ENCODE measurements at places on chromosomes 7 and 10.
A peak's percentile ranks its signal among the peaks of the same experiment; 100 is the strongest.

DNA sequence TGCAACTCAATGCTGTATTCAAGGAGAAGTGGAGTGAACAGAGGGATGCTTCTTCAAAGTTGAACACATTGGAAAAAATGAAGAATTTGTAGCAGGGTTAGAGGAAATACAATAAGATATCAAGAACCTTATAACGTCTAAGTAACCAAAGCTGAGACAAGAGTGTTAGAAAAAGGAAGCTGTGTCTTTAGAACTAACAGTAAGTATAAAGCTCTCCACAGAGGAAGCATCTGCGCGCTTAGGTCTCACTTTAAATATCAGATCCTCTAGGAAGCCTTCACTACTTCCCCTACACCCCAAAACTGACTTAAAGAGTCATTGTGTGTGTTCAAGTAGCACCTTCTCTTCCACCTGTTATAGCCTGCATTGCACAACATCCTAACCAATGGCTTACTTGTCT is 43.0 kb downstream of the CH25H start:
- DNase-seq, result no peak

- no peak for DNase-seq
These were observed 13.5 kb downstream of the ATP6V0E2 start for GRCh38 chr7:149887311-149887710.

- DNase-seq, result no peak
These were observed 235.9 kb downstream of the KCNMA1 start for GRCh38 chr10:77401683-77402082.

DNA sequence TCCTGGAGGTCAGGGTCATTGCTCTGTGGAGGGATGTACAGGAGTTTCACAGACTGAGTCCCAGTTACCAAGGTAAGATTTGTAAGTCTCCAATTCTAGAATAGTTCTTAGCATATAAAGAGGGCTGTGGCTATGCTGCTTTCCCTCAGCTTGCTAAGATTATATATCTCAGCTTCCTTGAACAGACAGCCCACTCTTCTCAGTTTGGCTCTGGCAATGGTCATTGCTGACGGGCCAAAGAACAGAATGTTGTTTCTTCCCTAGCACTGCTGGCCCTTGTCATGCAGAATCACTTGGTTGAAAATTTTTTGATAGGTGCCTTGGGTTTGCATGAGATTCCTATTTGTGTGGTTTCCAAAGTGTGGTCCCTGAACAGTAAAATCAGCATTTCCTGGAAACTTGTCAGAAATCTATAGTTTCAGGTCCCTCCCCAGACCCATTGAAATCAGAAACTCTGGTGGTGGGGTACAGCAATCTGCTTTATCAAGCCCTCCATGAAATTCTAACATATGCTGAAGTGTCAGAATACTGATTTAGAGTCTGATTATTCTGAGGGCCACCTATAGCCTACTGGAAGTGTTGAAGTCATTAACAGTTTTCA is 38.2 kb downstream of the NRBF2 start:
- DNase-seq, result no peak

DNA sequence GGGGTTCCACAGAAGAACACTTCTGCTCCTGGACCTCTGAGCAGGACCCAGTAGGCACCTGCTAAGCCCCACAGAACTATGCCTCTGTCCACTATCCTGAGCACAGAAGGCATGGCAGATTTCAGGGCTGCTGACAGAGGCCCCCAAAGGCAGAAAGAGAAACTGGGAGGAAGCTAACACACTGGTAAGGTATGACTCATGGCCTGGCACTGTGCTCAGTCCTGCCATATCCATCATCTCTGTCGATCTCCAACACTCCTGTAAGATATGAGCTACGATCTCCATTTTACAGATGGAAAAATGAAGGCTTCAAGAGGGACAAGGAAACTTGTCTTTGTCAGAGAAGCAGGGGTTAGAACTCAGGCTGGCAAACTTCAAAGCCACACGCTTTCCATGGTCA is 62.2 kb downstream of the GRID1 start:
- no peak for DNase-seq

GRCh38 chr7:120732256-120732655 is 125.7 kb downstream of the TSPAN12 start:
- no peak for DNase-seq

GRCh38 chr10:26696786-26697162 is 727 bp upstream of the PDSS1 start:
- DNase-seq, result no peak

GRCh38 chr10:78215645-78216044 is 182.0 kb downstream of the RPS24 start:
- DNase-seq, result no peak

GRCh38 chr10:75205908-75206307 is 4.7 kb upstream of the VDAC2 start:
- DNase-seq, result no peak

GRCh38 chr7:135519233-135519688 is 9.4 kb upstream of the CNOT4 start:
- DNase-seq, result no peak

DNA sequence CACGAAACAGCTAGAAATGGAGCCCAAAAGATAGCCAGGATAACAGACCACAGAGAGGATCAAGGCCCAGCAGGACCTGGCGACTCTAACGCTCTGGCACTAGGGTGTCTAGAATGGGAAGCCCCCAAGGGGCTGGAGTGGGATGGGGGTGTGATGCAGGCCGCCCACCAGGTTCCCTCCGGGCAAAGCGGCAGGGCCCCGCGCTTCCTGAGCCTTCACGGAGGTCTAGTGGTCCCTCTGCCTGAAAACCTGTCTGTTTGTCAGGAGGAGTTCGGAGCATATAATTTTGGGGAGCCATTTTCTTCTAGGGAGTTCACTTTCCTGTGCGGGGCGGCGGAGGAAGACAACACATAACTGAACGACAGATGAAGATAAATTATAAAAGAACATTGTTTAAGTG is 48.2 kb upstream of the FXYD4 start:
- DNase-seq, result no peak

DNA sequence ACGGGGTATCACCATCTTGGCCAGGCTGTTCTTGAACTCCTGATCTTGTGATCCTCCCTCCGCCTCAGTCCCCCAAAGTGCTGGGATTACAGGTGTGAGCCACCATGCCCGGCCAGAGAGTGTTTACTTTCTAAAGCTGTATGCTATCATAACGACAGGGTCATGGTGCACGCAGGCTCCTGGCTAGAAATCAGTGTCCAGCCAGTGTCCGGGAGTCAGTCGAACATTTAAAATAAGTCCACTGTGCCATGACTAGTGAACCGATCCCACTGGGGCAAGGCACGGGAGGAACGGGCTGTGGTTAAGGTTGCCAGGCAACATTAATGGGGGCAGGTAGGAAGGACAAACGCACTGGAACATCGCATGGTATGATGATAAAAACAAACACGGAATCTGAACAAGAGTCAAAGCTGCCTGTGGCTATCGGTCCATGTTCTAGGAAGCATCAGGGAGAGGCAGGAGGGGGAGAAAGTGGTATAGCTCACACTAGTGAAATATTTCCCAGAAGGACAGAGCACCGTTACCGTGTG is 89.0 kb upstream of the SEPHS1 start:
- DNase-seq, result no peak

GRCh38 chr10:100624298-100624697 is 88.6 kb downstream of the HIF1AN start:
- DNase-seq, result no peak

DNA sequence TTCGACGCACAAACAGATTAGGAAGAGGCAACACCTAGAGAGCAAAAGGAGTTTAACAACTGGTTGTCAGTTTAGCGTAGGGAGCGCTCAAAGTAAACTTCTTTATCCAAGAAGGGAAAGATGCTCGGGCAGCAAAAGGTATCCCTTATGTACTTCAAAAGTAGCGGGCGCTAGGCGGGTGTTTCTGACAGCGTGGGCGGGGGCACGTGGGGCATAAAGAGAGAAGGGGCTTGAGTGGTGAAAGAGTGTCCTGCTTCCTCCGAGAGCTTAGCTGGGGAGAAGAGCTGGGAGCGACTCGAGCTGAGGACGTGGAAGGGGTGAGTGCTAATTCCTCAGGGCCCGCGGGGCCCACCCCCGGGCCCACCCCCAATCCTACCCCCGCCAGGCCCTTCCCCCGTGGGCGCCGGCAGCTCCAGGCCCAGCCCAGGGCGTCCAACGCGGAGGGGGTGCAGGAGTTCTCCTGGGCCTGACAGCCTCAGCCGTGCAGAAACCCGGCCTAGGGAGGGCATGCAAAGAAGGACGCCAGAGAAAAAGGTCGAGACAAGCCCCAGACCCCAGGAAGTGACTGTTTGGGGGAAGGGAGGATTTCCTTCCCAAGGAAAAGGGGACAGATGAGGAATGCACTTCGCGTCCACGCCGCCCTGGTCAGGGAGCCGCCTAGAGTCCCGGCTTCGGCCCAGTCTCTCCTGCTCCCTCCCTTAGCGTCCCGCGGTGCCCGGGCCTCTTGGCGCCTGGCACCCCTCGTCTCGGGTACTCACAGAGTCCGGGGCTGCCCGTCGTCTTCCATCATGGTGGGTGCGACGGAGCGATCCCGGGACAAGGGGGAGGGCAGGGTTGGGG is 868 bp downstream of the TIAL1 start:
- DNase-seq, result peak; percentile 39

GRCh38 chr10:79149662-79150443 is 81.1 kb downstream of the ZMIZ1 start:
- DNase-seq, result no peak

DNA sequence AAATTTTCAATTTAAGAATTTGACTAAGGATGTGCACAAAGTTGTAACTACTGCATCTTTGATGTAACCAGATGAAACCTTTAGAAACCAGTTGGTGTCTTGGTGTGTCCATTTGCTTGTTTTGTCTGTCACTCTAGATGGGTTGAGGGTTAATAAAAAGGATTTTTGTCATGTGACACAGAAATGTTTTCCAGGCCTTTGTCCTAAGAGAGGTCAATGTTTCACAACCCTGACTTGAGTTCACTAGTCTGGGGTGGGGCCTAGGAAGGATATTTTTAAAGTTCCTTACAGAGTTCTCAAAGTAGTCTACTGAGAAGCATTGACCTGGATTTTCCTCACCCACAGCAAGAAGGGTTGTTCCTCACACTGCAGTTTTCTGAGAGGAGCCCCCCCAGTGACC is 90.3 kb downstream of the HERPUD2 start:
- no peak for DNase-seq

- DNase-seq, result peak; percentile 67
These were observed 111.9 kb upstream of the RHEB start for GRCh38 chr7:151631570-151631952.

- no peak for DNase-seq
These were observed 501.5 kb upstream of the GALNT17 start for GRCh38 chr7:70630440-70630817.

DNA sequence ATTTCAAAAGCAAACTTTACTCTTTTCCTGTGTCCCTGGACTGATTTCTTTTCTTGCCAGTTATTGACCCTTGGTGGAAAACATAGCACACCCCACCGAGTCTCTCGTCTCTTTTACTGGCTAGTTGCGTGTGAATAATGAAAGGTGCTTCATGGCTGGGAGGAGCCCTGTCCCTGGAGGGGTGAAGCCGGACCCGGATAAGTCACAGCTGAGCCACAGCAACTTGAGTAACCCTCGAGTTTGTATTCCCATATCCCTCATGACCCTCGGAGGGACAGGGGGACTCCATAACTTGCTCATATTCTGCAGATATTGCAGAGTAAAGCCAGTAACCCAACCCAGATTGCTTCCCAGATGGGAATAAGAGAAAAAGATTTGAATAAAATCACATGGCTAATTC is 147.5 kb upstream of the FRMD4A start:
- DNase-seq, result no peak

- DNase-seq, result no peak
These were observed 10.7 kb downstream of the CYP2E1 start for GRCh38 chr10:133537546-133538545.

GRCh38 chr10:128306966-128307365 is 180.7 kb upstream of the MKI67 start:
- DNase-seq, result no peak

GRCh38 chr7:91263384-91264045 is 718 bp upstream of the FZD1 start:
- DNase-seq, result peak; percentile 18

GRCh38 chr7:12481722-12482121 is 78.1 kb upstream of the VWDE start:
- DNase-seq, result peak; percentile 81

DNA sequence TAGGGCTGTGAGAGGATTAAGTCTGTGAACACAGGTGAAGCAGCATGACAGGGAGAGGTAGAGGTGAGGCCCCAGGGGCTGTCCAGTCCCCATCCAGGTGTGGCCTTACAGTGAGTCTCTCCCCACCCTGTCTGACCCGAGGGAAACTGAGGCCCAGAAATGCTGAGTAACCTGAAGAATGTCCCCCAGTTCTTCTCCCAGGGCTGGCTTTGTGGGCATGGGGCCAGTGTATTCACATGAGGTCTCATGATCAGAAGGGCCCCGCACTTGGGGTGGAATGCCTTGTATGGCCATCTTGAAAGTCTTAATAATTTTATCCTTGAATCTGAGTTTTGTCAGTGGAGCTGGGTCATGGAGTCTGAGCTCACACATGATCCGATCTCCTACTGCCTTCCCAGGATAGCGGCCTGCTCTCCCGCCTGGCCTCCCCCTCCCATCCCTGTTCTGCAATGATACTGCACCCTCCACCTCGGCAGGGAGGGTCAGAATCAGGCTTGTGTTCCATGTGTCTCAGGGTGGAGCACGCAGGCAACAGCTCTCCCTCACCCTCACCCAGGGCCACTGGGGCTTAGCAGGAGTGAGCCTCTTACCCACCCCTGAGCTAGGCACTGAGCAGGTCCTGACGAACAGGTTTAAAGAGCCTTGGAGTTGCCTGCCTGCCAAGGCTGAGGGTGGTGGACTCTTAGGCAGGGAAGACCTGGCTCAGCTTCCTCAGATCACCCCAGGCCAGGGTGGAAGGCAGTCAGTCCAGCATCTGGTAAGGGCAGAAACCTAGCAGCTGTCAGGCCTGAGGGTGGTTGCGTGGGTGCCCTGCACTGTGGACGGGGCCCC is 41.4 kb upstream of the NPFFR1 start:
- DNase-seq, result no peak

DNA sequence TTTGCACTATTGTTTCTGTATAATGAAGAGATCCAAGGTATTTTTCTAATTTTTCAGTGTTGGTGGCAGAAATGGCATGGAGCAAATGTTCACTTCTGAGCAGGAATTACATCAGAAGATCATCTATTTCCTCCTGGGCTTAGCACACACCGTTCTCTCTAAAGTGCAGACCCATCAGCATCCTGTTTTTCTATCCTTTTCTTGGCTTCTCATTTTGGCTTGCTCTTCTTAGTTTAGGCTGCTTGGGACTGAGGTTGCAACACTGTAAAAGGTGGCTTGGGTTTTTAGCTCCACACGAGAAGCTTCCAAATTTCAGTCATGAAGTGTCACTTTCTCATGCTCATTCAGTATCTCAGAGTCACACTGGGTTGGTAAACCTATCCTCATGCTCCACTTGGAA is 79.9 kb upstream of the SMIM30 start:
- no peak for DNase-seq

- no peak for DNase-seq
These were observed 90.6 kb upstream of the ODAD2 start for GRCh38 chr10:28089467-28089866.

GRCh38 chr7:42020061-42020460 is 216.9 kb downstream of the GLI3 start:
- DNase-seq, result no peak

- DNase-seq, result no peak
These were observed at the start of gene MMD2 for GRCh38 chr7:4958477-4959301. MMD2 (minus strand) TSS chr7:4959187; CDS start chr7:4959017, 170 bp downstream.

- DNase-seq, result no peak
These were observed 1.3 kb downstream of the BRAT1 start for GRCh38 chr7:2553831-2554581.

Data from MM.1S (cell line).